Caudate nucleus (tissue), 63 donors: ENCODE measurements at places on chromosomes 1 and 21.
A peak's percentile ranks its signal among the peaks of the same experiment; 100 is the strongest.

GRCh38 chr21:29374481-29374880 lies 75.8 kb downstream of the BACH1 start:
- no peak for DNase-seq

GRCh38 chr1:2231532-2232254 lies 3.6 kb downstream of the SKI start:
- peak; percentile 25 for DNase-seq

DNA sequence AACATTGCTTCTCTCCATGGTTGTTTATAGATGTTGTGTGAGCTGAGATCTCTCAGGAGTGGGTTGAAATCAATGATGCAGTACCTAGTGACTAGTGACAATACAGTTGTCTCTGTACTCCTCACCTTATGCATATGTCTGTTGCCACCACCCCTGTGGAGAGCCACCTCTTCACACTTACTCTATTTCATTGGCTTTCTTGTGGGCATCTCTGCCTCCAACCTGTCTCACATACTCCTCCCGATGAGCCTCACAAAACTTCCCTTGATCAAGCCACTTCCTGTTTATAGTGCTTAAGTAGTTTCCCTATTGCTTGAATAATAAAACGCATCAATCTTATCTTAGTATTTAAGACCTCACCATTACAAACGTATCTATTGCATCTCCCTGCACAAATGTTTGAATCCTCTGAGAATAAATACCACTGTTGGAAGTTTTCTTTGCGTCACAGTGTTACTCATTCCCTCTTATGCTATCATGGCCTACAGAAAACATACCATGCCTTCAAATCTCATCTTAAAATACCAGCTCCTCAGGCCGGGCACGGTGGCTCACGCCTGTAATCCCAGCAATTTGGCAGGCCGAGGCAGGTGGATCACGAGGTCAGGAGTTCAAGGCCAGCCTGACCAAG lies 54.7 kb upstream of the GREM2 start:
- DNase-seq, result no peak

GRCh38 chr1:193486671-193487229 lies 300.3 kb upstream of the B3GALT2 start:
- no peak for DNase-seq

DNA sequence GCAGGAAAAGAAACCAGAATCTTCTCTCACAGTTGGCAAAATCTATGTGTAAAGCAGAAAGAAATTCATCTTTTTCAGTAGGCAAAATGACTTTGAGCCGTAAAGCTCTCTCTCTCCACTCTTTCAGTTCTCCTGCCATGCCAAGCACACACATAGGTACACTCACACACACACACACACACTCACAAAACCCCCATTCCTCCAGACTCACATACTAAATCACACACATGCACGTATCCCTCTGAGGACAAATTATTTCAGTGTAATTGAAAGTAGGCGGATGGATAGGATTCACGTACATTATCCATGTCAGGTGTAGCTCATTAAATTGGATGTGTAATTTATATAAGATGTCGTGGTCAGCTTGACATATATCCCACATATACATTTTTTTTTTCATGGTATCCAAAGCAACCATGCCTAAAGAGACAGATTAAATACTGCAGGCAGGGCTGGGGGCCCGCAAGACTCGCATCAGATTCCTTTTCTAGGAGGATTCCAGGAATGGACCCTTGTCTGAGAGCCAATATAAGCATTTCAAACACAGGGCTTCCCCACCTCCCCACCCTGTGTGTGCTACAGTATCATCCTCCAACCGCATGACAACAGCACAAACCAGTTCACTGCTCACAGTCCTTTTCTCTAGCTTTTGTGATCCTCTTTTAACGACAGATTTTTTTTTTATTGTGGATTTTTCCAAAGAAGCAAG lies 320.9 kb downstream of the PCP4 start:
- no peak for DNase-seq

DNA sequence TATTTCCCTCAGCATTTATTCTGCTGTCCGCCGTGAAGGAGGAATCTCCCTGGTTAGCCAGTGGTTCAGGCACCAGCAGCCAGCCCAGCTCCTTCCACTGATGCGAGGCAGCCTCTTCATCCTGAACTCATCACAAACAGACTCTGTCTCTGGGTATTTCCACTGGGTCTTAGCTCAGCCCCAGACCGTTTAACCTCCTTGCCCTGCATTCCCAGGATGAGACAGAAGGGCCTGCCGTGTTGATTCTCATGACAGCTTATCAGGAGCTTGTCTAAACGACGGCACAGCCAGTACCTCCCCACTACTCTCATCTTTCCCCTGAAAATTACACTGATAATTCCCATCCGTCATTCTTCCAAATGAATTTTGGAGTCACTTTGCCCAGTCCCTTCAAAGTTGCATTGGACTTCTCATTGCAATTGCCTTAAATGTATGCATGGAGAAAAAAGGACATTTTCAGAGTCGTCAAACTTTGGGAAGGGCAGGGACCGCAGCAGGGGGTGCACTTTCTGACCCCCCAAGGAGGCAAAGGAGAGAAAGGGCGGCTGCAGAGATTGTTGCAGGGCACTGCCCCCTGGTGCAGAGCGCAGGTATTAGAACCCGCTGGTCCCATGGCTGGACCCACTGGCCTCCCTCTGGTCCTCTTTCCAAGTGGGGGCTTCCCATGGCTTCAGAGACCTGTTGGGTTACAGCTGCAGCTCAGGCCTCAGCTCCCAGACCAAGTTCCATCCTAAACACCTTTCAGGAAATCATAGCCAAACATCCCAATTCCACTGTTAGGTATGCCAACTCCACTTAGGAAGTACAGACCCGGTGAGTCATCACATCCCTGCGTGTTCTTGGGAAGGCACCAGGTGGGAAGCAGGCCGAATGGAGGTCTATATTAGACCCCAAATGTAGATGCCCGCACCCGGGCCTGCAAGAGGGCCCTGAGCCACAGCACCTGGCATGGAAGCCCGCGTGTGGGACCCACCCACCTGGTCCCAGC lies 3.7 kb upstream of the MEGF6 start:
- no peak for DNase-seq

GRCh38 chr1:94025383-94026340 lies 95.3 kb downstream of the ABCA4 start:
- peak; percentile 14 for DNase-seq

DNA sequence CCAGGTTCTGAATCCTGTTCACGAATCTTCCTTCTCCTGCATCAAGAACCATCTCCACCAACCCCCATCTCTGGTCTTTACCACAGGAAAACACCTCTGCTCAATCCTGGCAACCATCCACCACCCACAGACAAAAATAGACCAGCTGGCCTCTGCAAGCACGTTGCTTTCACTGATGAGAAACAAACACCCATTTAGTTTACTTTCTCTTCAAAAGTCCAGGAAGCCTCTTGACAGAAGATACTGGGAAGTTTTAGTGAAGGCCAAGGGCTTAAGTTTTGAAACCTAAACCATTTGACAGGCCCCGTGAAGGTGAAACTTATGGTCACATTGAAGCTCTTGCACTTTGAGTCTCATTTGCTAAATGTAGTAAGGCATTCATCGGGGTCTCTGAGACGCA lies 122.6 kb upstream of the PPP2R5A start:
- no peak for DNase-seq

DNA sequence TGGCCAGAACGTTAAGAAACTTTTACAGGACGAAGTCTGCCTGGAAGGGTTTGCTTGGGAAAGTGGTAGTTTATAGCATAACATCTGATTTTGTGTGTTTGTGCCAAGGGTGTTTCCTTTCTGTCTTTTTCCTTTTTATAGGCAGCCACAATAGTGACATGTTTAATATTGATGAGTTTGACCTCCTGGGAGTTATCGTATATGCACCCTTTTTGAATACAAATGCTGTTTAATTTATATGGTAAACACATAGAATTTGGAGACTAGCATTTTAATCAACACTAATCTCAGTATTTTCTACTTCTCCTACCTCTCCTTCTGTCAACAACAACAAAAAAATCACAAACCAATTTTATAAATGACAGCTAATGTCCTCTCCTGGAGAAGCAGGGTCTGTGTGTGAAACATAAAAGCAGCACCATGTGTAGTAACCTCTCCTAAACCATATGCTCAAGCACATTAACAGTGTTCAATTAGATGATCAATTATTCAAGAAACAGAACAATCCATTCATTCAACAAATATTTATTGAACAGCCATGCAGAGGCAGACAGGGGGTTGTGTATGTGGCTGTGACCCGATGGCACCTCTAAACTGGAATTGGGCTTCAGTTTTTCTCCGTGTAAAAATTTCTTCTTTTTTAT lies 604 bp upstream of the FMN2 start:
- no peak for DNase-seq

DNA sequence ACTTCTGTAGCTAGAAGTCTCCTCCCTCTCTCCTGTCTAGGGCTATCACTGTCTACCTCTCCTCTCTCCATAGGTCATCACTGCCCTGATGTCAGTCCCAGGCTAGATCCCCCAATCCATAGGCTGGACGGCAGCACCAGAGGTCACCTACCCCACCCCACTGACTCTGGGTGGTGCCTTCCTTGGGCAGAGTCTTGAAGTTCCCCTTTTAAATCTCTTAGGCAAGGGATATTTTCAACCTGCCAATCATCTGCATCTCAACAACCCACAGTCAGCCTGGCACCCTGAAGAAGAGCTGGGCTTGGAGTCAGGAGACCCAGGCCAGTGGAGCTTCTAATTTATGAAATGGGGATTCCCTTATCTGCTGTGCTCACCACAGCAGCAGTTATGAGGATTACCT lies 13.2 kb downstream of the MYBPH start:
- no peak for DNase-seq

- DNase-seq, result no peak
Measured at GRCh38 chr1:223363856-223364684, at the start of gene SUSD4. TSS of gene SUSD4 (minus strand) at chr1:223364176. CDS start at chr1:223363425, 751 bp downstream.

DNA sequence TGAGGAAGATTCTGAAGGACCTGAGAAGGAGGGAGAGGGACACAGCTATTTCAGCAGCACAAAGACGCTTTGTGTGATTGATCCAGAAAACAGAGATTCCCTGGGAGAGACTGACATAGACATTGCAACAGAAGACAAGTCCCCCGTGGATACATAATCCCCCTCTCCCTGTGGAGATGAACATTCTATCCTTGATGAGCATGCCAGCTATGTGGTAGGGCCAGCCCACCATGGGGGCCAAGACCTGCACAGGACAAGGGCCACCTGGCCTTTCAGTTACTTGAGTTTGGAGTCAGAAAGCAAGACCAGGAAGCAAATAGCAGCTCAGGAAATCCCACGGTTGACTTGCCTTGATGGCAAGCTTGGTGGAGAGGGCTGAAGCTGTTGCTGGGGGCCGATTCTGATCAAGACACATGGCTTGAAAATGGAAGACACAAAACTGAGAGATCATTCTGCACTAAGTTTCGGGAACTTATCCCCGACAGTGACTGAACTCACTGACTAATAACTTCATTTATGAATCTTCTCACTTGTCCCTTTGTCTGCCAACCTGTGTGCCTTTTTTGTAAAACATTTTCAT lies 161.3 kb upstream of the SGIP1 start:
- DNase-seq, result no peak

DNA sequence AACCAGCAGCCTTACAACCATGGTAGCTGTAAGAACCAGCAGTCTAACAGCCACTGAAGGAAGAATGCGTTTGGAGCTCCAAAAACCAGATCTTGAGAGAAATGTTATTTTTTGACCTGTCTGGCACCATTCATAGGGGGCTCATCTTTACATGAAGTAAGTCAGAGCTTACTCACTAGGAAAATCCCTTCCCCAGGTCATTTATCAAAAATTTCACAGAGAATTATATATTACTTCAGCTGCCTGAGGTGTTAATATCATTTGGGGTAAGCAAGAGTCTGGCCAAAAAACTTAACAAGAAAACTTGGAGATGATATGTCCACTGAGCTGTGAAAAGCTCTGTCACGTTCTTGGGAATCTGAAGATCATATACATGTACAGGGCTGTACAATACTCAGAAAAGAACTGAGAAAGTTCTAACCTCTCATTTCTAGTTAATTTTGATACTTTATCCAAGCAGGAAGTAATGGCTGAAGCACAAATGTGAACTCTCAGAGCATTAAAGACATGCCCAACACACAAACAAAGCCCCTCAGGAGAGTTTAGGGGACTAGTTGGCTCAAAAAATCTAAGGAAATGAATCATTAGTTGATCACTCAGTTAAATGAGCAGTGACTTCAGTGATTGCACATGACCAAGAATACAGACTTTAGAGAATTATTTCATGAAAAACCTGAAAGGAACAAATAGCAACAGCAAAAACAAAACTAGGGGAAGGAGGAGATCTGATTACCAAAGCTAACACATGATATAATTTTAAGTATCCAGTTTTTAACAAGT lies 681.1 kb downstream of the LTN1 start:
- no peak for DNase-seq

DNA sequence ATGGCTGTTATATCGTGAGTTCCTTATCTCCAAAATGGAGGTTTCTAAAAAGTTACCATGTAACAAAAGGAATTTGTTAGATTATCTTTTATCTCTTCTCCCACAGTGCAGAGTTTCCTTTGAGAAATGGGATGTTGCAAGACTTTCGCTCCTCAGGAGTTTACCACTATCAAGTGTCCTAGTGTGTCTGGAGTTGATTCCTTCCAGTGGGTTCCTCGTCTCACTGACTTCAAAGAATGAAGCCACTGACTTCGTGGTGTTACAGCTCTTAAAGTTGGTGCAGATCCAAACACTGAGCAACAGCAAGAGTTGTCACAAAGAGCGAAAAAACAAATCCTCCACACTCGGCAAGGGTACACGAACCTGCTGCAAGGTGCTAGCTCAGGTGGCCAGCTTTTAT lies 37.0 kb downstream of the SPAG17 start:
- DNase-seq, result no peak

- no peak for DNase-seq
Measured at GRCh38 chr1:156006666-156007376, 13.9 kb downstream of the SSR2 start.

GRCh38 chr1:40837601-40838000 lies 24.6 kb downstream of the CITED4 start:
- DNase-seq, result no peak

GRCh38 chr21:45570826-45571601 lies 28.8 kb upstream of the SLC19A1 start:
- no peak for DNase-seq
